NCI-H460 (cell line): ENCODE measurements at places on chromosomes 12 and 14. TPM values are rescaled to one million over a fixed set of nuclear protein-coding genes. Genes with fewer than 3 reads are reported as not detected.

DNA sequence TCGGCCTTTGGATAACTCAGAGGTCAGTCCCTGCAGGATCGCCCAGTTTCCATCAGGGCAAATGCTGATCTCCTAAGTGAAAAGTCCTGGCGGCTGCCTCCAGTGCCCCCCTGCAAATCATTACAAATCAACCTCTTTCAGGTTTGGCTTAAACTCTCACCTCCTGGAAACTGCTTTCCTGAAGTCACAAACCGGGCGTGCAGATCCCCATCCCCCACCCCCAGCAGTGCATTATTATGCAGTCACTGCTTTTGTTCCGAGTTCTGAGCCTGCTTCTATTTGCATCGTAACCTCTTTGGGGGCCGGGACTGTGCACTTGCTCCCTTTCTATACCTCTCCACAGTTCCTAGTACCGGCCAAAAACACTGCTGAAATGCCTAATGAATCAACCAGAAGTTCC, at the start of gene USP44:
TSS of gene USP44 (minus strand) at position 172 of the 400 bp plus-strand sequence. CDS start 17,220 bp downstream, outside the sequence.
- no peak for DNase-seq

DNA sequence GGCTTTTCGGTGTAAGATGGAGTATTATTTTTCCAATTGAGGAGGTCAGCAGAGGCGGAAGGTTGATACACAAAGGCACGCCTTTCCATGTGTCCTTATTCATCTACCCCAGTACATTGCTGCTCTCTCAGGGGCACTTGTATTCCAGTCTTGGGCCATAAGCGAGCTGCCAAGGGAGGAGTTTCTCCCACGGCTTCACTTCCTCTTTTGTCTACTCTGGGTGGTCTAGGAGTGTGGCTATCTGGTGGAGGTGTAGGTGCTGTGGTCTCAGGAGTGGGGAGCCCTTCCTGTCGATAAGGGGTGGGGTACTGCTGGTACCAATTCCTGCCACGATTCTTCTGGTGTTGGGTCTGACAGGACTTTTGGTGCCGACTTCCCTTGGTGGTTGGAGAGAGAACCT, 73.4 kb downstream of the GAS2L3 start:
- no peak for DNase-seq

GRCh38 chr12:52838609-52839435, 4.7 kb upstream of the KRT79 start:
- no peak for DNase-seq

DNA sequence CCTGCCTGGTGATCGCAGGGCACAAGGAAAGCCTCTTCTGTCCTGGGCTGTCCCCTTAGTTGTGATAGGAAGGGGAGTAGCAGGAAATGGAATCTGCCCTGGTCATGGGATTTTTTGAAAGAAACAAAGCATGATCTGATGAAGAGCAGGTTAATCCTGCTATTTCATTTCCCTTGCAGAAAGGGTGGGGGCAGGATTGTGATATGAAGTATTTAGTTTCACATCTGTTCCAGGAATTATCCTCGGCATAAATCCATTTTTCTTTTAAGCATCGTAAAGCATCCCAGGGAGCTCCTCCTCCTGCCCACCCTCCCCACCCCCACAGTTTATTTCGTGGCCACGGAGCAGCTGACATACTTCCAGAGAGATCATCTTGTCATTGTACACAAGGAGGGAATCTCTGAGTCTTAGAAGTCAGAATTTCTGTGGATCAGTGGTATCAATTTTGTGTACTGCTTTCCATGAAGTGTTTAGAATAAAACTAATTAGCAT, 53.1 kb downstream of the TGFB3 start:
- DNase-seq = no peak

DNA sequence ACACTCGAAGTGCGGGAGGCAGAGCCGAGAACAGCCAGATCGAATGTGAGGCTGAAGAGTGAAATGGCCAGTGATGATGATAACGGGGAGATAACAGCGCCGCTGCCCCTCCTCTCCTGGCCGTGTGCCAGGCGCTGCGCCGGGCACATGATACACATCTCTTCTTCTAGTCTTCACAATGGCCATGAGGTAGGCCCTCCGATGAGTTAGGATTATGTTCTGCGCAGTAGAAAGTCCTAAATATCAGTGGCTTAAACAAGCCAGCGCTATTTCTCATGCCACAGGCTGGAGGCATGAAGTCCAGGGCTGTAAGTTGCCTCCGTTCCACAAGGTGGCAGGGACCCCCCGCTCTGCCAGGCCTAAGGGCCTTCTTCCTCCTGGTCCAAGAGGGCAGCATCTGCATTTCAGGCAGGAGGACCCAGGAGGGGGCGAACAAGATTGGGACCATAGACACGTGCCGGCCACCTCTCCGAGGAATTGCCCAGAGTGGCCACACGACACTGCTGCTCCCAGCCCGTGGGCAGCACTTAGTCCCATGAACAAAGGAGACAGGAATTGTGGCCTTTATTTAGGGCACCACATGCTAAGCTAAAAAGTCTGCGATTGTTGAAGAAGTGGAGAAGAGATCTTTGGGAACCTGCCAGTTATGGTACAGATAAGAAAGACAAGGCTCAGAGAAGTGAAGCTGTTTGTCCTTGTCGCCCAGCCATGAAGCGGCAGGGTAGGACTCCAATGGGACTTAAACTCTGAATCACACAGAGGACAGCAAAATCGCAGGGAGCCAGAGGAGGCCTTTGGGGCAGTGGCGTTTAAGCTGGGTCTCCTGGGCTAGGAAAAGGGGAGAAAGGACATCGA, 10.9 kb upstream of the HVCN1 start:
- no peak for DNase-seq

DNA sequence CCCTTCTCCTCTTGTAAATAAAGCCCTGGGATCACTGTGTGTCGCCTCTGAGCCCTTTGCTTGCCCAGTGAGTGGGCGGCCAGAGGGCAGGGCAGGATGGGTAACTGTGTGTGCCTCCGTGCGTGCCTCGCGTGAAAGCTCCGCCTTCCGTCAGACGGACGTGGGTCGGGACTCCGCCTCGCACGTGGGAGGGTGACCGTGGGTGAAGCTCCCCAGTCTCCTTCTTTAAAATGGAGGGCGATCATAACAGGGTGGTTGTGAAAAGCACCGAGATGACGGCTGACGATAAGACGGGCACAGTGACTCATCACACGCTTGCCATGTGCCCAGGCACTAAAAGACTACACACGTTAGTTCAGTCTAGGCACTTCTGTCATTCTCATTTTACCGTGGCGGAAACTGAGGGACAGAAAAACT, 9.2 kb downstream of the PHB2 start:
- peak; percentile 45 for DNase-seq

USP30 gene
- 8.2 and 13.6 TPM in 2 replicates for total RNA-seq

FAM186B gene
- total RNA-seq = 0.22 and 0.23 TPM in 2 replicates
